ENCODE measurements at places on chromosomes 1 and 21.
A peak's percentile ranks its signal among the peaks of the same experiment; 100 is the strongest.

GRCh38 chr1:117017648-117018047 is 16.1 kb downstream of the CD101 start:
- no peak for DNase-seq

GRCh38 chr1:207672522-207673130 is 27.7 kb downstream of the CR1L start:
- peak; percentile 78 for DNase-seq

DNA sequence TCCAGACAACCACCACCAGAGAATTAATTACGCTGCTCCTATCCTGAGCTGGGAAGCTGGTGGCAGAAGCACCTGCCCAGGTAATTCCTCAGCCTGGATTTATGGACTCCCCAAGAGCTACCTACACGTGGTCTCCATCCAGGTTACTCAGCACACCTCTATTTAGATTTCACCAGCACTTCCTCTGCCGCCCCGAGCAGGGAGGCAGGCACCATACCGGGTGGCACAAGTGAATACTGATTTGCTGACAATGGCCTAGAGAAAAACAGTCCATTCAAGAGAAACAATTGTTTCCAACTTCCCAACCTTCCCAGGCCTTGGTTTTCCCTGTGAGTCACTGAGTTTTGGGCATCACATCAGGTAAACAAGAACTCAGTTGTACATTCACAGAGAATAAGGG is 134.3 kb downstream of the MATN1 start:
- no peak for DNase-seq

- peak; percentile 45 for DNase-seq
These were observed 154.0 kb downstream of the VPS13D start for GRCh38 chr1:12383786-12384185.

- DNase-seq = no peak
These were observed 7.7 kb downstream of the ARMH1 start for GRCh38 chr1:44681905-44682882.

- peak; percentile 65 for DNase-seq
These were observed 189.5 kb upstream of the GREM2 start for GRCh38 chr1:240801442-240801841.

- peak; percentile 82 for DNase-seq
These were observed 11.9 kb upstream of the PADI3 start for GRCh38 chr1:17236779-17237560.

GRCh38 chr1:91501971-91502671 is 1.5 kb downstream of the CDC7 start:
- DNase-seq = no peak

DNA sequence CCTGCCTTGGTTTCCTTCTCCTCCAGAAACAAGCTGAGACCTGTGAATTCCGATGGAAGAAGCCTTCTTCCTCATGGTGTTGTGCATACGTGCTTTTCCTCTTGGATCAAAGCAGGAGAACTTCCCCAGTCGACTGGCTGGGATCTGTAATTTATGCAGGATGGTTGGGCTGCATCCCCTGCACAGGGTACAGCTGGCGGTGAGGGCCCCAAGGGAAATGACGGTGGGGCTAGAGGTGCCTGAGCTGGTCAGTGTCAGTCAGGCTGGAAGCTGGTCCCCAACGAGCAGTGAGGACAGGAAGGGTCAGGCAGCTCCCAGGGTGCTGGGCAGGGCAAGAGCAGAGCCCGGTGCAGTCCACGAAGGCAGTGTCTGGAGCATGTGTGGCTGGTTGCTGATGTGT is 106.7 kb downstream of the CNIH3 start:
- DNase-seq = no peak

GRCh38 chr1:17020502-17020901 is 8.8 kb upstream of the ATP13A2 start:
- DNase-seq = no peak

DNA sequence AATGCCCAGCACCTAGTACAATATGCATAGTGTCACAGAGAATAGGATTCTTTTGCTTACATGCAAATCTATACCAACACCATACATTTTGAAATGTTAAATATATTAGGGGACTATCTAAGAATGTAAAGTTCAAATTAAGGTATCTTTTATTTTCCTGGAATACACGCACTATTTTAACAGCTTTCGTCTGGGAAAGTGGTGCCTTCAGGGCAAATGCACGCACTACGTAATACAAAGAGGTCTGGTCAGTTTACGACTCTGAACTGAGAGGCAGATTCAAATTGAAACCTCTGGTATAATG is 931 bp downstream of the FUBP1 start:
- no peak for DNase-seq

DNA sequence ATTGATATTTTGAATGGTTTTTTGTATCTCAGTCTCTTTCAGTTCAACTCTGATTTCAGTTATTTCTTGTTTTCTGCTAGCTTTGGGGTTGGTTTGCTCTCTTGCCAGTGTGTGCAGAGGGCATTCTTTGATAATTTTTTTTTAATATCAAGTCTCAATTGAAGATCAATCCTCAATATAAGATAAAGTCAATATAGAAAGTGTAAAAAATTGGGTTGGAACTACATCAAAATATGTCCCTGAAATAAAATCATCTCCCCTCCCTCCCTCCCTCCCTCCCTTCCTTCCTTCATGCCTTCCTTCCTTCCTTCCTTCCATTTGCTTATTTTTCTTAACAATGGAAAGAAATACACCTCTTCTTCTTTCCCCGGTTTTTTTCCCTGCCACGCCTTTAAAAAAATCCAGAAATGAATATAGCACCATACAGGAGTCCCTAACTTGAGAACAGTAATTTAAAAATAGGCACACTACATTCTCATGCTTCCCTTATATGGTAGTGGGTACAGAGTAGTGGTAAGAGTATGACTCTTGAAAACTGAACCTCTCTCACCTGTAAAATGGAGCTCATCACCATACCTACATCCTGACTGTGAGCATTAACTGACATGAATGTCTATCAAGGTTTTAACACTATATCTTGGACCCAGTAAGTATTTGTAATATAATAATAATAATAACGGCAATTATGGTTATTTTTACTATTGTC is 221.9 kb downstream of the GIPC2 start:
- no peak for DNase-seq

- DNase-seq = peak; percentile 56
These were observed 25.1 kb upstream of the CLIC4 start for GRCh38 chr1:24720152-24720551.

GRCh38 chr1:59669752-59670312 is 144.9 kb upstream of the HOOK1 start:
- DNase-seq = peak; percentile 40

DNA sequence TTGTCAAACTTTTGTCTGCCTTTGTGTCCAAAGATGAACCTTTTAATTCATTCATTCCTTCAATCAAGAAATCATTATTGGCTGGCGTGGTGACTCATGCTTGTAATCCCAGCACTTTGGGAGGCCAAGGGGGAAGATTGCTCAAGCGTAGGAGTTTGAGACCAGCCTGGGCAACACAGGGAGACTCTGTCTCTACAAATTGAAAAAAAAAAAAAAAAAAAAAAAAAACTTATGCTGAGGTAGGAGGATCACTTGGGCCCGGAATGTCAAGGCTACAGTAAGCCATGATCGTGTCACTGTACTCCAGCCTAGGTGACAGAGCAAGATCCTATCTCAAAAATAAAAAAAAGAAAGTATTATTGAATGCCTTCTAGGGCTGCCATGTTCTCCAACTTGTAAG is 51.3 kb upstream of the CXADR start:
- peak; percentile 53 for DNase-seq

DNA sequence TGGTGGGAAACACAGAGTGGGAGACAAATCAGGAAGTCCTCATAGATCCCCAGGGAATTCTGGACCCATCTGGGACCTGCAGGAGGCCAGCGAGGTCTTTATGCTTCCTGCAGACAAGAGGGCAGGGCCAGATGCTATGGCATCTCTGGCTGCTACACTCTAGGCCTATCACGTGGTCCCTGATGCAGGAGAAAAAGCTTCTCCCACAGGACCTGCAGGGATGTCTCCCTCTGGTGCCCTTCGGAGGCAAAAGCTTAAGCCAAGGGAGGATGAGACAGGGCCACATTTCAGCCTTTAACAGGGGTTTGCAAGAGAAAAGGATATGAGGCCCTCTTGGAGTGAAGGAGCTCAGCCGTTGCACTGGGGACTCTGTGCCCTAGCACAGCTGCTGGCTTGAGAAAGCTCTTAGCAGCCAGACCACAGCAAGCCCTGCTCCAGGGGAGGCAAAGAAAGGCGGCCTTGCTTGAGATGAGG is 243.0 kb downstream of the C1orf94 start:
- DNase-seq = peak; percentile 40

DNA sequence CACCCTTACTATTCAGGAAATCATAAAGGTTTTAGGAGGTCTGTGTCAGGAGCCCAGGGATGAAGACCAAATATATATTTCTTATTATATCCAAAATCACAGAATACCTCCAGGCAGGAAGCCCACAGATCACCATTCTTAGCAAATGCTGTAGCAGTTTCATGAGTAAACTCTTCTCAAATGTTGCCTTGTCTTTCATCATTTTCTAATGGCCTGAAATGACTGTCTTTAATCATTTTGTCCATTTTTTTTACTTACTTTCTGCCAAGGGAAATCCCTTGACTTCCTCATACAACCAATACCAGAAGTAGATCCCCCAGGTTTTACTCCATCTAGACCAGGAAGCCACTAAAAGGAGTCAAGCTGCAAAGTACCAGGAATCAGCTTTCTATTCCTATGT is 32.4 kb downstream of the PSMG1 start:
- peak; percentile 11 for DNase-seq

DNA sequence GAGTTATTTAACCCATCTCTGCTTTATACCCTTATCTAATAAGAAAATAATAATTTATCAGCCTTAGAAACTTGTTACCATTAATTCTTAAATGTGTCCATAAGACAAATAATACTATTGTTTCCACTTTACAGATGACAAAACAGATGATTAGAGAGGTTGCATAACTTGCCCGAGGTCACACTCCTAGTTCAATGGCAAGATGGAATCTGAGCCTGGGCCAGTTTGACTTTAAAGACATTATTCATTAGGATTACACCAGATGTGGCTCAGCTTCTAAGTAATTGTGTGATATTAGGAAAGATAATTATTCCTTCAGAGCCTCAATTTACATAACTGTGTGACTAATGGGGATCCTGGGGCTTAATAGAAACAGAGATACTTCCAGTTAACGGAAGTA is 42.3 kb upstream of the KCNK2 start:
- DNase-seq = no peak

DNA sequence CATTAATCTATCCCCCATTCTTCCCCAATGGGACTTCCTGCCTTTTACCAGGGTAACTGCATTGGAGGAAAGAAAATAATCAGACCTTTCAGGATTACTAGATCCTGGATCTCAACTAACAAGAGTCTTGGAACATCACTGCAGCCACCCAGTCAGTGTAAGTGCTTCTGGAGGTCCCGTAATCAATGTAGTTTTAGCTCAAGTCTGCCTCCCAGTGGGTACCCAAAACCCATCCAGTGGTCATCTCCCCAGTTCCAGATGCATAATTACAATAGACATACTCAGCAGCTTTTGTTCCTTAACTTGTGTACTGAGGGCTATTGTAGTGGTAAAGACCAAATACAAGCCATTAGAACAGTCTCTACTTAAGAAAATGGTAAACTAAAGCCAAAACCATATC is 319.1 kb downstream of the GPATCH2 start:
- no peak for DNase-seq

GRCh38 chr1:53172426-53173128 is 24.0 kb upstream of the CPT2 start:
- DNase-seq = peak; percentile 68

DNA sequence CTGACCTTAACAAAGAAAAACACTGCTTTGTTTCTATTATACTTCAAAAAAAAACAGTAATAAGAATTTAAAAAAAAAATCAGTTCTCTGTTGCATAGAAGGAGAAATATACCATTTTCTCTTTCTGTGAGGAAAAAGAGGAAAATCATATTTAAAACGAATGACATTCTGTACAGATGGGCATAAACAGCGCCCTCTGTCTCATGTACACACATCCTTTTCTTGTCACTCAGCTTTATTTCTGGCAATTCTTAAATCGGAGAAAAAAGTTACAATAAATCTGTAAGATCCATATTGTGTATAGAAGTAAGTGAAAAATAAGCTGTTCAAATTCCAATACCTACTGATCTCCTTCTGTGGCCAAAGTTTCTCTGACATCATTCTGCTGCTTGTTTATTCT is 245.4 kb downstream of the SMYD3 start:
- no peak for DNase-seq

GRCh38 chr1:53183095-53183990 is 13.3 kb upstream of the CPT2 start:
- DNase-seq = no peak

DNA sequence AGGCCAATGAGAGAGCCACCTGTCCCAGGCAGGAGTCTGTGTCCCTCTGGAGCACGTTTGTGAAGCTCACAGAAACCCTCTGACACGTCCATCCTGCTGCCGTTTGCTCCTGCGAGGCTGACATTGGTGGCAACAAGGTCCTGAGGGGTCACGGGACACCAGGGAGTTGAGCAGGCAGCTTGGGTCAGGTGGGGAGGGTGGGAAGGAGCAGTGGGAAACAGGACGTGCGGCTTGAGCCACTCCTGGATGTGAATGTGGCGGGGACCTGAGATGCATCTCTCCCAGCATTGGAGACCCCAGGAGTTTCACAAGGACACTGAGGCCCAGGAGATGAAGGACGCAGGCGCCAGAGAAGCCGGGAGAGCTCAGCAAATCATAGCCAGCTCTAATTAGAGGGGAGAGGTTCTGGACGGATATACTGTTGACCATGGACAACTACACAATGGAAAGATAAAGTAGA is 149.0 kb downstream of the PEX14 start:
- DNase-seq = no peak

DNA sequence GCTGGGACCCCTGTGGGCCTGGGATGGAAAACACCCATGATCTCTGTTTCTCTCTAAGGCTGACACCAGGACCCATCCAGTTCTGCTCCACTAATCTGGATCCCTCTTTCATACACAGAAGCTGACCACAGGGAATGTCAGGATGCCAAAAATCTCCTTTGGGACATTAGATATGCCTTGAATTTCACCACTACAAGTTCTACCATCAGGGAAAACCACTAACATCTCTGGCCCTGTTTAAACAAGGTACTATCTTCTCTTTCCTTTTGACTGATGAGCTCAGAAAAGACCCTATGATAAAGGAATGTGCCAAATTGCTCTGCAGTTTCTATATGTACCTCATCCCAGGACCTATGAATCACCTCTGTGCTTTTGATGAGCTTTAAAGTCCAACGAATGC is 10.2 kb upstream of the PLXNA2 start:
- DNase-seq = peak; percentile 82

GRCh38 chr1:234983564-234984238 is 144.9 kb downstream of the TOMM20 start:
- DNase-seq = no peak

DNA sequence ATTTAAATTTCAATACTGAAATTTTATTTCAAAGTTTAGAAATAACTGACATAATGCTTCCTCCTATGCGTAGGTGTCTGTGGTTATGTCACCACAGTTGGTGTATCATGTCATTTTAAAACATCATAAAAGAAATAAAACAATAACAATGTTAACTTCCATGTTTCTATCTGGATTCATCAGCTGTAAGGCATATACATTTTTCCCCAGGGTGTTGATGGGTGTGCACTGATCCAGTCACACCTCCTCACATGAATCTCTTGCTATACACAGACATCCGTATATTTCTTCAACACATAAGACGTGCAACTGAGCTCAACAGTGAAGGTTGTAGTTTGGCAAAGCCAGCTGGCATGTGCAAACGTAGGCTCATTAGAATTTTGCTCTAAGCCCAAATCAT is 6.2 kb downstream of the KCNA3 start:
- no peak for DNase-seq

- peak; percentile 2 for DNase-seq
These were observed 80.4 kb upstream of the SPATA6 start for GRCh38 chr1:48552420-48552819.

Measured in fibroblast of skin of right biceps (primary cell).